Erythroblast (primary cell): ENCODE measurements at places on chromosomes 12 and 14.

DNA sequence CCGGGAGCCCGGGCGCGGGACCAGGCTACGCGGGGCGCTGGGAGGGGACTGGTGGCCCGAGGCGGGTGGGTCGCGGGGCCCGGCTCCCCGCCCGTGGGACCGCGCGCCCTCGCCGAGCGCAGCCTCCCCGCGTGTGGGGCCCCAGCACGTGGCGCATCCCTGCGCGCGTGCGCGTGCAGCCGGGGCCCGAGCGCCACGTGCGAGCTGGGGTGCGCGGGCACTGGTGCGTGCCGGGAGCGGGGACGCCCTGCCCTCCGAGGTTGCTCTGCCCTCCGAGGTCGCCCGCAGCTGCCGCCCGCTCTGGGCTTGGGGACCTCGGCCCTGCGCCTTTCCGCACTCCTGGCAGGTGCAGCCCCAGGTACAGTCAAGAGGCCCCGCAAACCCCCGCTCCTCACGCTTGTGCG lies 365 bp upstream of the CCDC88C start:
- peak; percentile 88 for DNase-seq

DNA sequence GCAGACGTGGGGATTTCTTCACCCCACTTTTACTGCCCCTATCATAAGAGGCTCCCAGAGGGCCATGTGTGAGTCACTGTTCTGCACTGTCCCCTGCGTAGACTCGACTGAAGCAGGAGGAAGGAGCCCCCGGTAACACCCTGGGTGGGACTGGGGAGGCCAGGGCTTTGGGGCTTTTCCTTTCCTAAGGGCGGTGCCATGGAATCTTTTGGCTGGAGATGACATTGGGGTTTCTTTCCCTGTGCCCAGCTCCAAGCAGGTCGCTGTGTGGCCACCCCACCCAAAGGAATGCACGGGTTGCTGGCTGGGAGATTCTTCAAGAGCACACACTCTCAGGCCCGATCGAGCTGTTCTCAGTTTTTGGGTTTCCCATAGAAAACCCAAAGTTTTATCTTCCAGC lies 62.3 kb upstream of the RIN3 start:
- no peak for DNase-seq

- no peak for DNase-seq
Measured at GRCh38 chr12:108205864-108206263, 76.8 kb downstream of the WSCD2 start.

DNA sequence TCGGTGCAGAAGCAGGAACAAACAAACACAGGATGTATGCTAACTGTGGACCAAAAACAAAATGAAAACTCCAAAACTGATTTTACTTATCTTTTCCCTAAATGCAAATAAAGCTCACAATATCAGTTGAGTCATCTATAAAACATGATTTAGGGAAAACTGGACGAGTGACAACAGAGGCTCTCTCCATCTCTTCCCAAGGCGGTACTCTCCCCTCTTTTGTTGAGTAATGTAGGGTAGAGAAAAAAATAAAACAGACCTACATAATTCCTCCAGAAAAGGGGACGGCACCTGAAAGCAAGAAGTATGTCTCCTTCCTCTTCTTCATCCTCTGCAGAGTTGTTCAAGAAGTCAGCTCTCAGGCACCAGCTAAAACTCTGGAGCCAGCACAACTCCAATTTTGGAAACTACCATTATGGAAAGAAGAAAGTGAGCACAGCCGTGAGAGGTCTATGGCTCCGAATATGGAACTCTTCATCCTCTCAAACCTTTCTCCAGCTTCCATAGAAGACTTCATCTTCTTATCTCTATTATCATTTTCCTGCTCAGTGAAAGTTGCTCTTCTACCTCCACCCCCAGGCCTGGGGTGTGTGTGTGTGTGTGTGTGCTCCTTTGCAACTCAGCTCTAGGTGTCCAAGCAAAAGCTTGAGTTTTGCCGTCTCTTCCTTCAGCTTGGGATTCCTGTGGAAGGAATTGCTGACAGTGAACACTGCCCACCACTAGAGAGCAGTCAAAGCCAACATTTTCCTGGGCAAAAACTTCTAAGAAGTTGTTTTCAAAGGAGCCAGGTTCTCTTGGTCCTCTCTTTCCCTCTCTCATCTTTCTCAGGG lies 155.4 kb downstream of the DIO2 start:
- peak; percentile 31 for DNase-seq

- DNase-seq = no peak
Measured at GRCh38 chr14:95133282-95133681, 24.0 kb downstream of the DICER1 start.

DNA sequence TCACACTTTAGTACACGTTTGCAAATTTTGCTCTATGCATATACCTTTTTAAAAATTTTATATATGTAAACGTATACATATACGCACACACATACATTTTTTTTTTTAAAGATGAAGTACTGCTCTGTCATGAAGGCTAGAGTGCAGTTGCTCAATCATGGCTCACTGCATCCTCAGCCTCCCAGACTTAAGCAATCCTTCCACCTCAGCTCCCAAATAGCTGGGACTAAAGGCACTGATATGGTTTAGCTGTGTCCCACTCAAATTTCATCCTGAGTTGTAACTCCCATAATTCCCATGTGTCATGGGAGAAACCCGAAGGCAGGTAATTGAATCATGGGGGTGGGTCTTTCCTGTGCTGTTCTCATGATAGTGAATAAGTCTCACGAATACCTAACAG lies 220.8 kb upstream of the CAND1 start:
- DNase-seq = no peak

- DNase-seq = peak; percentile 41
Measured at GRCh38 chr12:131415781-131416180, 295.1 kb upstream of the SFSWAP start.

DNA sequence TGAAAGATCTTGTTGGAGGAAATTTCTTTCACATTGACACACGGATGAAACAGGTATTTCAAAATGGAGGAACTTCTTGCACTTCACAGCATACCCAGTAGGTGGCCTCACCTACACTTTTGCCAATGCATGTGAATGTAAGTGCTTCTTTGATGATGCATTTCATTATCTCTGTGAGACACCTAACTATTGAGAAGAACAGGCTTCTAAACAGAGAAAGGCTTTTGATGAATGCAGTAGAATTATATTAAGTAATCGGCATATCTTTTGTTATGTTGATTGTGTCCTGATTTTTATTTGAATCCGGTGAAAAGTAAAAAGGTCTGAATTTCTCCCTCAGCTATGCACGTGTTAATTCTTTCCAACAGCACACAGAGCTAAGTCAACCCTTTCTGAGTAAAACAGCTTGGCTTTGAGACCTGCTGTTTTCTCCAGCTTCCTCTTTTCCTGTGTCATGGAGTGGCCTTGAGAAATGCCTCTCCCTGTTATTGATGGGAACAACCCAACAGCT lies 399.0 kb downstream of the NAV3 start:
- DNase-seq = peak; percentile 61
